CD4-positive, alpha-beta T cell (primary cell): ENCODE measurements at places on chromosomes 12 and 14.

DNA sequence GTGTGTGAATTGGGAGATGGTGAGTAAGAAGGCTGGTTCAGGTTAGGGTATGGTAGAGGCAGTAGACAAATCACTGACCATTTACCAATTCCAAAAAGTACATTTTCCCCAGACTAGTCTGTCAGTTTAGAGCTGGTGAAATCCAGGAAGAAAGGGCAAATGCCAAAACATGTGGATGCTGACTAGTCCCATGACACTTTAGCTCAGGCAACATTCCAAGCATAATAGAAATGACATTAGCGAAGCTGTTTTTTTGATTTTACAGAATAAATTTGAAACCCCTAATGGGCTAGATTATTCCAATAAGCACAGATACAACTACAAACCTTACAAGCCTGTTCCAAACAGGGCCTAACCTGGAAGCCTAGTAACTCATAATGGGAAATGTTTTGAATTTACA lies 884.2 kb downstream of the FLRT2 start:
- no peak for DNase-seq

GRCh38 chr12:114701104-114701414 lies 17.1 kb upstream of the TBX3 start:
- no peak for DNase-seq

DNA sequence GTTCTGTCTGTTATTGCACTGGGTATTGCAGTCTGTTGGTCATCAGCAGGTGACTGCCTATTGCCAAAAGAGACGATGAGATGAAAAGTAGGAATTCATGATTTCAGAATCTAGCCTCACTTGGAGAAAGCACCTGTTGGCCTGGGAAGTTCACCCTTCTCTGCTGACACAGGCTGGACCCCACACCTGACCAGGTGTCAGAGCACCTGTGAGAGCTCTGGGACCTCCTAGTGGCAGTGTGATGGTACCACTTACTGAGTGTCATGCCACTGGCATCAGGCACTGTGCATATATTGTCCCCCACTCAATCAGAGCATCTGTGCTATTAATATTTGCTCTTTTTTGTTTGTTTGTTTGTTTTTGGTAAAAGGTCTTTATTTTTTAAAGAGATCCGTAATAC lies 68.0 kb downstream of the RASSF3 start:
- no peak for DNase-seq

GRCh38 chr12:2959192-2959504 lies at the start of gene TEAD4:
TSS of gene TEAD4 (plus strand) at chr12:2959397.
- DNase-seq: no peak

DNA sequence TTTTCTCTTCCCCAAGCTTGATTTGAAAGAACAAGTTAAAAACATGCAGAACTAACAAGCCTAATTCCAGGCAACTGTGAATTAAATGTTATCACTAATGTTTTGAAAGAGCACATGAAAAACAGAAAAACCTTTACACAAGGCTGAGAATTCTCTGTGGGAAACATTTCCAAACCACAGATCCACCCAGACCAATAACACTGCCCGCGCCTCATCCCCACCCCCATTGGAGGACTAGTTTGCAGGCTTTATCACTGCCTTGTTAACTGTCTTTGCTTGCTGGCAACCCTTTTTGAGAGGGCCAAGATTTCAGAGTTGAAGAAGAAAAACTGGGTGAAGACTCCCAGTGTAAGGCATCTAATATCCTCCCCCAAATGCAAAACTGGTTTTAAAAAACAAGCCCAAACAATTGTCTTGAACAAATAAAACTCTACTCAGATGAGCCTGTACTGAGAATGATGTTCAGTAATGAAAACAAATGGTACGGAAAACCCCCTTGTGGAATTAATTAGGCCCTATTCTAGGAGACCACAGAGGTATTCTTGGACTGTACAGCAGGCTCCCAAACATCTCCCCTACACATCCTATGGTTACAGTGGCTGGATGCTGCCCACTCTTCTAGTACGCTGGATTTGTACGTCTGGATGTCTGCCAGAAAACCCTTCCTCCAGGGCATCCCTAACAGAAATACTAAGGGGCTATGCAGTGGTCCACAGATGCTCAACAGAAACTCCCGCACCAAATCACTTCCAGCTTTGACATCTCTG lies 5.8 kb downstream of the MAX start:
- DNase-seq: no peak

- peak; percentile 42 for DNase-seq
Measured at GRCh38 chr12:38905480-38906351, at the start of gene CPNE8. TSS of gene CPNE8 (minus strand) at chr12:38905591. CDS start at chr12:38905534, 57 bp downstream.

DNA sequence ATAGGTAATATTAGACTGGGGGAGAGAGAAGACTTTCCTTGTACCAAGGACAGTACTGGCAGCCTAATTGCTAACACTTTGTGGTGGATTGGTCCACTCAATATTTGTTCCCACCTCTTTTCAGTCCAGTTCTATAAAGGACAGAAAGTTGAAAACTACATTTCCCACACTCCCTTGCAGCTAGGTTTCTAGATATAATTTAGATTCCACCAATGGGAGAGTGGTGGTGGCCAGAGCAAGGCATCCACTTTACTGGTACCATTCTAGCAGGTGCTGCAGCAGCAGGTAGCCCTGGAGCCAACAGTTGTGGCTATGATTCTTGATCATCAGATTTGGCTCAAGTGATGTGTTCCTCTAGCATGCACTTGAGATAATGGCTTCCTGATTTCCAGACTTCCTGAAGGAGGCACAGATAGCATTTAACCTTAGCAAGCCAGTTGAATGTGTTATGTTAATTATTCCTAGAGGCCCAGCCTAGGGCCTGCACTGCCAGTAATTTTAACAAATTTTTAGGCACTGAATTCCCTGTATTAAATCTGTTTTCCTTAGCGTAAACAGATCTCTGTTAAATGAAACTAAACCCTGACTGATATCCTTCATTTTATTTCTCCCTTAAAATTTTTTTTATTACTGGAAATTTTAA lies 24.4 kb downstream of the SLC38A1 start:
- DNase-seq: no peak

- no peak for DNase-seq
Measured at GRCh38 chr12:31466768-31467167, 124.2 kb downstream of the DENND5B start.

- no peak for DNase-seq
Measured at GRCh38 chr12:109656743-109657142, 56.9 kb upstream of the FAM222A start.

DNA sequence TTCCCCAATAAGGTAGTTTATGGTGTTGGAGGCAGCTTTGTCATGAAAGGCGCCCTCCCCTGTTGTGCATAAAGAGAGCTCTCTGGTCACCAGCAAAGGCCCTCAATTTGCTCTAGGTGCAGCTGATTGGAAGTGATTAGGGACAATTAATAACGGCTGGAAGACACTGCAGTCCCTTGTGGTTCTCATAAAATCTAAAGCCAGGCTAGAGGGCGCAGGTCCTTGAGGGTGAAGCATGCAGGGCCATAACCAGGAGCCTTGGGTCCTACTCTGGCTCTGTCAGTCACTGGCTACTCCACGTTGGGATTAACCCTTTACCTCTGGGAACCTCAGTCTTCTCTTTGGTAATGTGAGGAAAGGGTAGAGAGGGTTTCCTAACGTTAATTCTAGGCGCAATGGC lies 1.9 kb downstream of the DAAM1 start:
- DNase-seq: peak; percentile 32
